ENCODE measurements at places on chromosomes 4 and X.
A peak's percentile ranks its signal among the peaks of the same experiment; 100 is the strongest.

GRCh38 chr4:9894644-9895332 lies 113.4 kb downstream of the DRD5 start:
- H3K4me3 ChIP-seq, result no peak overlapping the region
- no peaks in the 10 kb centered on the region for H3K36me3 ChIP-seq
- no peak overlapping the region for H3K27ac ChIP-seq

- DNase-seq, result no peak
- H3K27me3 ChIP-seq, result no peaks in the 10 kb centered on the region
- H3K36me3 ChIP-seq, result no peaks in the 10 kb centered on the region
Measured at GRCh38 chr4:39541987-39542610, 14.9 kb upstream of the UGDH start.

- no peaks in the 10 kb centered on the region for H3K36me3 ChIP-seq
- no peak overlapping the region for H3K4me3 ChIP-seq
- no peaks in the 10 kb centered on the region for H3K27me3 ChIP-seq
- no peak for DNase-seq
Measured at GRCh38 chr4:82811838-82812341, 13.3 kb upstream of the SCD5 start.

GRCh38 chr4:73740353-73740778 lies at the start of gene CXCL8:
CXCL8 (plus strand) TSS chr4:73740569; CDS start chr4:73740659, 90 bp downstream.
- H3K27me3 ChIP-seq, result no peaks in the 10 kb centered on the region
- H3K4me3 ChIP-seq, result no peak within 1 kb of the TSS
- peak; percentile 52 for DNase-seq
- H3K36me3 ChIP-seq, result no peaks in the 10 kb centered on the region

DNA sequence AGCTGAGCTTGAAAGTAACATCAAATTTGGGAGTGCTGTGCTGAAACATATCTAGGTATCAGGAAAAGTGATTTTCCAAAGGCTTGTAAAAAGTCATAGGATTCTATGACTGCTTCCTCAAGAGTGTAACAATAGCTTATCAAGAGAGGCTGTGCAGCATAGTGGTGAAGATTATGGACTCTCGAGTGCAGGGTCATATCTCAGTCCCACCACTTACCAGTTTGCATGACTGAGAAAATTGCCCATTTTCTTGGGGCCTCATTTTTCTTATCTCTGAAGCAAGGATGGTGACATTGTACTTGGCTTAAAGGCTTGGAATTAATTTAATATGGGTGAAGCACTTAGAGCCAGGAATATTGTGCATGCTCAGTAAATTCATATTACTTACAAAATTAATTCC lies 57.2 kb downstream of the AFF1 start:
- no peaks in the 10 kb centered on the region for H3K27me3 ChIP-seq
- no peak overlapping the region for H3K27ac ChIP-seq
- H3K4me1 ChIP-seq, result no peaks in the 10 kb centered on the region
- DNase-seq, result no peak
- no peaks in the 10 kb centered on the region for H3K36me3 ChIP-seq
- H3K4me3 ChIP-seq, result no peak overlapping the region

GRCh38 chr4:8101213-8102075 lies 57.2 kb downstream of the ABLIM2 start:
- peak overlapping the region; percentile 59 for H3K27ac ChIP-seq
- no peak overlapping the region for H3K4me3 ChIP-seq

DNA sequence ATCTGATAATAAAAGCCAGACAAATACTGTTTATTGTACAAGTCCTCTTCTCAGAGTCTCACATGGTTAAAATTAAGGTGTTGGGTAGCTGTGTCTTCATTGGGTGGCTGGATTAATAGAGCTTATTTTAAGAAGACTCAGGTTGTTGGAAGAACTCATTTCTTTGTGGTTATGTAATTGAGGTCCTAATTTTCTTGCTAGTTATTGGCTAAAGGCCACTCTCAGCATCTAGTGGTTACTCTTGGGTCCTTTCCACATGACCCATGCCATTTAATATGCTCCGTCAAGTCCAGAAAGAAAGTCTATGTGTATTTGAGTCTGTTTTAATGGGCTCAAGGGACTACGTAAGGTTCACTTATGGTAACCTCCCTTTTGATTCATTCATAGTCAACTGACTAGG lies 1668.6 kb upstream of the AGA start:
- no peaks in the 10 kb centered on the region for H3K27me3 ChIP-seq
- H3K36me3 ChIP-seq, result no peaks in the 10 kb centered on the region
- no peak overlapping the region for H3K27ac ChIP-seq
- no peak overlapping the region for H3K4me3 ChIP-seq
- H3K4me1 ChIP-seq, result no peaks in the 10 kb centered on the region

GRCh38 chr4:126124818-126125217 lies 810.1 kb downstream of the FAT4 start:
- no peak overlapping the region for H3K27ac ChIP-seq
- no peak overlapping the region for H3K4me3 ChIP-seq
- H3K27me3 ChIP-seq, result no peaks in the 10 kb centered on the region
- no peak for DNase-seq
- no peaks in the 10 kb centered on the region for H3K36me3 ChIP-seq

DNA sequence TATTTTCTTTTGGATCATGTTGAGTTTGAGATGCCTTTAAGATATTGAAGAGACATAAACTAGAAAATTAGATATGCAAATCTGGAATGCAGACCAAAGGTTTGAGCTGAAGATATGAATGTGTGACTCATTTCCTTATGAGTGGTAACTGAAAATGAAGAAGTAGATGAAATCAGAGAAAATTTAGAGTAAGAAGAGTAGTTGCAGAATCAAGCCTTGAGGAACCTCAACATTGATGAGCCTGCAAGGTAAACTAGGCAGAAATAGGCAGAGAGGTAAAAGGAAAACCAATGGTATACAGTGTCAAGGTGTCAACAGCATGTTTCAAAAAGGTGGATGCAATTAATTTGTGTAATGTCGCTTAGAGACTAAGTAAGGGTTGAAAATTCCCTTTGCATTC lies 142.8 kb downstream of the MOSPD2 start:
- no peak overlapping the region for H3K27ac ChIP-seq
- H3K27me3 ChIP-seq, result no peaks in the 10 kb centered on the region
- DNase-seq, result no peak
- H3K36me3 ChIP-seq, result no peaks in the 10 kb centered on the region
- no peak overlapping the region for H3K4me3 ChIP-seq
- H3K4me1 ChIP-seq, result no peaks in the 10 kb centered on the region

DNA sequence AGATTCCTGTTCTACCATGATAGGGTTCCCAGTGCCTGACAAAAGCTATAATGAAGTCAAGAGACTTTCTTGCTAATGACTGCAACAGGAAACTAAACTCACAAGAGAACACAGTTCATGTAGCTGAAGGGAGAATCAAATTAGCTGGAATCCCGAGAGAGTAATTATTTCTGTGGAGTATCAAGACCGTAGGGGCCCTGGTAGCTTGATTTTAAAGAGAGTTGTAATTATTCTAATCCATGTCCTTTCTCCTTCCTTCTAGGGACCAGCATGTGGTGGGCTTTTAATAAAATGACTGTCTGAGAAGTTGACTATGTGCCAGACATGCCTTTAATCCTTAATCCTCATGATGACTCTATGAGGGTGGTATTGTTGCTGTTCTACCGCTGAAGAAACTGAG lies 1.7 kb upstream of the TRPC5OS start:
- DNase-seq, result no peak
- no peak overlapping the region for H3K4me3 ChIP-seq
- no peaks in the 10 kb centered on the region for H3K27me3 ChIP-seq
- no peak overlapping the region for H3K27ac ChIP-seq

GRCh38 chr4:130361616-130362015 lies 1265.7 kb downstream of the C4orf33 start:
- H3K4me3 ChIP-seq, result no peak overlapping the region
- H3K27me3 ChIP-seq, result no peaks in the 10 kb centered on the region
- DNase-seq, result no peak

- no peaks in the 10 kb centered on the region for H3K4me1 ChIP-seq
- no peak for DNase-seq
- no peak overlapping the region for H3K4me3 ChIP-seq
- no peak overlapping the region for H3K27ac ChIP-seq
- H3K27me3 ChIP-seq, result no peaks in the 10 kb centered on the region
- H3K36me3 ChIP-seq, result no peaks in the 10 kb centered on the region
Measured at GRCh38 chrX:69959712-69960111, 90.0 kb downstream of the AWAT2 start.

- H3K27me3 ChIP-seq, result no peaks in the 10 kb centered on the region
- no peaks in the 10 kb centered on the region for H3K4me1 ChIP-seq
- H3K4me3 ChIP-seq, result no peak overlapping the region
- H3K36me3 ChIP-seq, result no peaks in the 10 kb centered on the region
- no peak overlapping the region for H3K27ac ChIP-seq
- DNase-seq, result no peak
Measured at GRCh38 chr4:180809439-180809838, 1433.8 kb upstream of the TENM3 start.

- no peaks in the 10 kb centered on the region for H3K36me3 ChIP-seq
- DNase-seq, result no peak
- no peak overlapping the region for H3K4me3 ChIP-seq
- H3K4me1 ChIP-seq, result no peaks in the 10 kb centered on the region
- no peak overlapping the region for H3K27ac ChIP-seq
Measured at GRCh38 chr4:70518716-70519115, 347 bp downstream of the AMTN start.

DNA sequence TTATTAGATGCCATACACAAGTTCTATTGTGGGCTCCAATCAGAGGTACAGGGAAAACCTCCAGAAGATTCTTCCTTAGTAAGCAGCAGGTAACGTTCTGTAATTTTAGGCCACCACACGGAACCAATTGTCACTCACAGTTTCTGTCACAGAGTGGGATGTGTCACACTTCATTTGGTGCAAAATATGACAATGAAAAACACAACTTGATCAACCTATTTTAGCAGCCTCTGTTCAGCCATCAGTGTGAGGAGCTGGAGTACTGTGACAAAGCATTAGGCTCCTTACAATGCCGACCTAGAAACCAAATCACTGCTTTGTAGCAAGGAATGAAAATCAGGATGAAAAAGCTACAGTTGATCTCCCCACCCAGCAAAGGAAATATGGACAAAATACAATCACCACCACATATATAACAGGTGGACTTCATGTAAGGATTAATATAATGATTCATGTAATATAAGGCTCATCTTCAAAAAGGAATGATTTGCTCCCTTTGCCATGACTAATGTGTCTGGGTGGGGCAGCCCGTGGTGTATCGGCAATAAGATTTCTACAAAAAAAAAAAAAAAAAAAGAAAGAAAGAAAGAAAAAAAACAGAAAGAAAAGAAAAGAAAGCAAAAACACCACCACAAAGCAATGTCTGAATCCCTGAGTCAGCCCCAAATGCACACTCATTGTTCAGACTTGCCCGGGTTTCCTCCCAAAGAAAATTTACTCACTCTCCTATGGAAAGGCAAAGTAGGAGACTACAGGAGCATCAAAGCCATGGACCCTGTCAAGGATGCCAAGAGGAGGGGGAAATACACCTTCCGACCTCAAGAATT lies 36.0 kb downstream of the SLC9A7 start:
- no peak for DNase-seq
- no peaks in the 10 kb centered on the region for H3K36me3 ChIP-seq
- no peaks in the 10 kb centered on the region for H3K4me1 ChIP-seq
- no peaks in the 10 kb centered on the region for H3K27me3 ChIP-seq
- no peak overlapping the region for H3K27ac ChIP-seq

DNA sequence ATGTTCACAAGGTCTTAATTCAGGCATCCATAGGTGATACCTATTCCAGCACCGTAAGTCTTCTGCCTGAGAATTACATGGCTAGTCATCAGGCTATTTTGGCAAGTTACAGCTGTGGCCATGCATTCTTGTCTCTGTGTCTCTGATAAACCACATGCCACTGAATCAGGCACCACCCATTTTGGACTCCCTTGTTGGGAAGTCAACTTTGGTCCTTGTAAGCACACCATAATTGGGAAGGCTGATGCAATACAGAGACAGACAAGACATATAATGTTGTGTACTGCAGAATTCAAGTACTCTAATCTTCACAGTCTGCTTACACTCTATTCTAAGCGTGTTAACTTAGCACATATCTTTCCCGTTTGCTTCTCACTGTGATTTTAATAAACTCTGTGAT lies 483.7 kb upstream of the FTHL17 start:
- H3K36me3 ChIP-seq, result no peaks in the 10 kb centered on the region
- no peaks in the 10 kb centered on the region for H3K27me3 ChIP-seq
- no peak overlapping the region for H3K4me3 ChIP-seq
- H3K4me1 ChIP-seq, result no peaks in the 10 kb centered on the region

DNA sequence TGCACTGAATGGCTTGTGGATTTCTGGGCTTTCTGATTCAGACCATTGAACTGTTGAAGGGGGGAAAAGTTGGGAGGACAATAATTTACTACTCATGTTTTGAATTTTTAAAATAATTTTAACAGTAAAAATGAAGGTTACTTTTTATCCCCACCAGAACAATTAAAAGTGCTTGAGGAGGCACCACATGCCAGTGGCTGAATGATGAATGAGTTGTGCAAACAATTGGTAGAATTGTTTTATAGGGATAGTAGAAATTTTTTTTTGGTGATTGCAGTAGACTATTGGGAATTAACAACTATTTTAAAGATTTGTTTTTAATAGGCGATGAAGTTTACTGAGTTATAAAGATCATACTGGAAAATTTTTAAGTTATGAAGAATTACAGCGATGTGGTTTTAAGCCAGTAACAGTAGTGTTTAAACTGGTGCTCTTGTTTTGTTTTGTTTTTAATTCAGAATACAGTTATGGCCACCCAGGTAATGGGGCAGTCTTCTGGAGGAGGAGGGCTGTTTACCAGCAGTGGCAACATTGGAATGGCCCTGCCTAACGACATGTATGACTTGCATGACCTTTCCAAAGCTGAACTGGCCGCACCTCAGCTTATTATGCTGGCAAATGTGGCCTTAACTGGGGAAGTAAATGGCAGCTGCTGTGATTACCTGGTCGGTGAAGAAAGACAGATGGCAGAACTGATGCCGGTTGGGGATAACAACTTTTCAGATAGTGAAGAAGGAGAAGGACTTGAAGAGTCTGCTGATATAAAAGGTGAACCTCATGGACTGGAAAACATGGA lies 2.7 kb downstream of the REST start:
- H3K27ac ChIP-seq, result peak overlapping the region; percentile 95
- H3K4me3 ChIP-seq, result no peak overlapping the region
- DNase-seq, result no peak
- H3K27me3 ChIP-seq, result no peaks in the 10 kb centered on the region
- H3K36me3 ChIP-seq, result no peaks in the 10 kb centered on the region
- H3K4me1 ChIP-seq, result peaks cover 25% of the 10 kb centered on the region

DNA sequence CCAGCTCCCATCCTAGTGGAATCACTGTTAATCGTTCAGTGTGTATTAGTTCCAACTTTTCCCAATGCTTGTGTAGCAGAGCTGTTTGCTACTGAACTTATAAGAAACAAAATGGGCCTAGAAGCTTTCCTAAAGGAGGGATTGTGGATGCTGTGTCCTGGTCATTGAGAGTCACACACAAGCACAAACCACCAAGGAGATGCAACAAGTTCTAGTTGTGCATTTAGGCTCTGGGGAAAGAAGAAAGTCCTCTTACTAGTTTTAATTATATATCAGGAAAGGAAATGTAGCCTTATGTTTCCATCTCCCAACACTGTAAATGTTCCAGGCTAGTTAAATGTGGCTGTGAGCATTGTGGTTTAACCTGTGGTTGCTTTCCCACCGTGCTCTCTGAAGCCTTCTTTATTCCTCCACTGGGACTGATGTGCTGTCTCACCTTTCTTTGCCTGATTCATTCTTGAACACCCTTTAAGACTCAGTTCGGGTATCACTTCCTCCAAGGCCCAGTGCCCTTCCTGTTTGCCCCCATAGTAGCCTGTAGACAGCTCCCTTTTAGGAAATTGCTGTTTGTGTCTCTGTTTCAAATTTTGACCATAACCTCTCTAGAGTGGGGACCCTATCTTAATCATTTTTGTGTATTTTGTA lies 34.3 kb downstream of the ATP10D start:
- no peaks in the 10 kb centered on the region for H3K4me1 ChIP-seq
- H3K27me3 ChIP-seq, result no peaks in the 10 kb centered on the region
- no peak overlapping the region for H3K4me3 ChIP-seq
- H3K27ac ChIP-seq, result no peak overlapping the region
- no peaks in the 10 kb centered on the region for H3K36me3 ChIP-seq
